ENCODE measurements at places on chromosomes 5 and 9.

DNA sequence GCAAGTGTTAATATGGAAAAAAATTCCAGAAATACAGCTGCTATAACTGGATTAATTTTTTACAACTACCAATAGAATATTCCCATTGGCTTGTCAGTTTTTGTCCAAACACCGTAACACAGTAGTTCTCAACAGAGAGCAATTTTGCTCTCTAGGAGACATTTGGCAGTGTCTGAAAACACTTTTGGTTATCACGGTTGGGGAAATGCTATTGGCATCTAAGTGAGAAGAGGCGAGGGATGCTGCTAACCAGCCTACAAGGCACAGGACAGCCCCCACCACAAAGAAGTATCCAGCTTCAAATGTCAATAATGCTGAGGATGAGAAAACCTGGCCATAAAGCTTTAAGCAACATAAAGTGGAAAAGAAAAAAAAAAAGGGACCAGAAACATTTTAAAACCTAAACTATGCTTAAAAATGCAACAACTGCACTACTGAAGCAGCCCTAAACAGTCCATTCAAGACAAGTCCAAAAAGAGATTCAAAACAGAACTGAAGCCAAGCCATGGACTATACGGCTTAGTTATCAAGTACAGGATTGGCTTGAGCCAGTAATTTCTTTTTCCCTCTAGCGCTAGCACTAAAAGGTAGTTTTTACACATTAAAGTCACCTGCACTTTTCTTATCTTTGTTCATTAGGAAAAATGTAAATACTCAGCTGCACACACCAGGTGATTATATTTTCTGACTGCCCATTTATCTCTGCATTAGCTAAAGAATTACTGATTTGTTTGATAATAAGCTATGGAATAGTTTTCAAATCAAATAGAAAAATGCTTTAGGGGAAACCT lies 83.9 kb downstream of the NR3C1 start:
- DNase-seq: no peak

- no peak for DNase-seq
Measured at GRCh38 chr5:148739524-148739923, 85.2 kb upstream of the HTR4 start.

DNA sequence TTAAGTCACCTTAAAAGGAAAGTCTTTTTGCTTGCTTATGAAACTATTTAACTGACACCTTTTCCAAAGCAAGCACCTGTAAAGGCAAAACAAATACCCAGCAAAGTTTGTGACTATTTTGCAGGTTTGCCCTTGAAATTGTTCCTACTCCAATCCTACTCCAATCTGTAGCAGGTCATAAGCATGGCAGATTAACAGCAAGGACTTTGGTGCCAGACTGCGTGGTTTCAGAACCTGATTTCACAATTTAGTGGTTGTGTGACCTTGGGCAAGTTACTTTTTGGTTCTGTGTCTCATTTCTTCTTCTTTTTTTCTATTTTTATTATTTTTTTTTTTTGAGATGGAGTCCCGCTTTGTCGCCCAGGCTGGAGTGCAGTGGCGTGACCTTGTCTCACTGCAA lies 282.1 kb downstream of the RFX3 start:
- DNase-seq: no peak

- DNase-seq: no peak
Measured at GRCh38 chr5:63323926-63324325, 638.3 kb downstream of the HTR1A start.

DNA sequence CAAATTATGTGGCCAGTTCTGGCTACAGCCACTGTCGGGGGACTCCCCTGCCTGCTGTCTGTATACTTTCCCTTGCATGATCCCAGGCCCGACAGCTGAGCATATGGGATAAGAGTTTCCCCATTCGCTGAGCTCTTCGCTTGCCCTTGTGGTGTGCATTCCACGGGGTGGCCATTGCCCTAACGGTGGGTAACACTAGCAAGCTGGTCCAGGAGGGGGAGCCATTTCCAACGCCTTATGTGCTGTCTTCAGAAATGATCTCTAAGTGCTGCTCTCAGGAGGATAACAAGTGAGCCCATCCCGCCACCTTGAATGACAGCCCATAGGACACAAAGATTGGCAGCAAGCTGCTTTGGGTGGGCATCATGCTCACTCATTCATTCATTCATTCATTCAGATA lies 190.9 kb downstream of the FSTL4 start:
- no peak for DNase-seq

- no peak for DNase-seq
Measured at GRCh38 chr5:116892993-116893392, 318.4 kb upstream of the SEMA6A start.

- DNase-seq: no peak
Measured at GRCh38 chr5:26940994-26941393, 97.4 kb downstream of the CDH9 start.

GRCh38 chr9:127066851-127067136 lies 55.6 kb downstream of the ANGPTL2 start:
- no peak for DNase-seq

GRCh38 chr9:120846906-120847305 lies 4.2 kb upstream of the PSMD5 start:
- no peak for DNase-seq
